ENCODE measurements at places on chromosomes 16 and 17.

- no peak for DNase-seq
Measured at GRCh38 chr16:801584-802363, 1.2 kb upstream of the GNG13 start.

GRCh38 chr16:83797013-83797412 lies 10.8 kb upstream of the HSBP1 start:
- no peak for DNase-seq

- DNase-seq = no peak
Measured at GRCh38 chr16:79839466-79840341, 239.2 kb upstream of the MAF start.

GRCh38 chr16:50323335-50324011 lies 45.3 kb downstream of the BRD7 start:
- DNase-seq = peak; percentile 62

- DNase-seq = no peak
Measured at GRCh38 chr17:65587534-65588180, 26.2 kb upstream of the AXIN2 start.

- no peak for DNase-seq
Measured at GRCh38 chr16:14308368-14308723, 237.2 kb downstream of the MRTFB start.

- DNase-seq = no peak
Measured at GRCh38 chr17:57370037-57370581, 113.8 kb downstream of the MSI2 start.

GRCh38 chr17:15281909-15282308 lies 16.8 kb upstream of the PMP22 start:
- no peak for DNase-seq

DNA sequence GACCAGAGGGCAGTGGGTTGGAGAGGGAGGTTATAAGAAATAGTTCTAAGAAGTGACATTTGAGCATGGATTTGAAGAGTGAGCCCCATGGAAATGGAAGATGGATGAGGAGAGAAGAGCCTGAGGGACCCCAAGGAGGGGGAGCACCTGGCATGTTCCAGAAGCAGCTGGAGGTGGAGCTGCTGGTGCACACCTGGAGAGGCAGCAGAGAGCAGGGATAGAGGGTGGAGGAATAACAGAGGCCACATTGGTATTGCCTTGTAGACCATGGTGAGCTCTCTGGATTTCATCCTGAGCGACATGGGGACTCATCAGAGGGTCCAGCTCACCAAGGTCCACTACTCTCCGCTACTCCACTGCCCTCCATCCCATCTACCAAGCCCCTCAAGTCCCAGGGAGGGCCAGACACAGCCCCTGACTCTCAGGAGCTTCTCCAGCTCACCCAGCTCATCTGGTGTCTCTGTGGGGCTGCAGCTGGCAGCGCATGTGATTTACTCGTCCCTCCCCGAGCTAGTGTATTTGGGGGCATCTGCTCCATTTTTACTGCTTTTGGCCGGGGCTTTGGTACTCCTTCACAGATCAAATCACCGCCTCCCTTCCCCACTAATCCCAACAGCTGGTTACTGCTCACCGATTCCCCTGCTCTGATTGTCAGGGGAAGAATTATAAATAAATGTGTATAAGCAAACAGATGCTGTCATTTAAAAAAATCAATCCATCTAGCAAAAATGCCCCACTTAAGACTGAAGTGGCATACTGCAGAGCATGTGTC lies 22.1 kb upstream of the KDM8 start:
- no peak for DNase-seq

- DNase-seq = peak; percentile 27
Measured at GRCh38 chr17:81523402-81524038, 4.7 kb upstream of the FSCN2 start.

GRCh38 chr16:10121491-10121890 lies 60.7 kb downstream of the GRIN2A start:
- no peak for DNase-seq

- peak; percentile 73 for DNase-seq
Measured at GRCh38 chr16:30183233-30184095, at the start of gene CORO1A. Gene CORO1A (plus strand): TSS chr16:30183602. CDS start chr16:30185210, 1,608 bp downstream.

- DNase-seq = no peak
Measured at GRCh38 chr17:50871898-50872297, 5.7 kb upstream of the TOB1 start.

DNA sequence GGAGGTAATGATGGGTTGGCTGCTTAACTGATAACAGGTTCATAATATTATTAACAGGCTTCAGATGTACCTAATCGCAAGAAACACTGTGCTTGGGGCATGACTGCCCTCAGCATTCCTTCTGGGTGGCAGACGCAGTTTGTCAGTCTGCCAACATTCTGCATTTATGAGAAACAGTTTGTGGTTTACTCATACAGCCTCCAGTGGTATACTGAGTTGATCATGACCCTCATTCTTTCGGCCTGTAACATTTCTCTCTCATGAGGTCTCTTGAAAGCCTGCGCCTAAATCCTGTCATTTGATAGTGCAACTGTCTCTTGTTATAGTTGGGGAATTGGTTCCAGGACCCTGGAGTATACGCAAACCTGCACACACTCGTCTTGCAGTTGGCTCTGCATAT lies 4.9 kb upstream of the RUSF1 start:
- DNase-seq = no peak

DNA sequence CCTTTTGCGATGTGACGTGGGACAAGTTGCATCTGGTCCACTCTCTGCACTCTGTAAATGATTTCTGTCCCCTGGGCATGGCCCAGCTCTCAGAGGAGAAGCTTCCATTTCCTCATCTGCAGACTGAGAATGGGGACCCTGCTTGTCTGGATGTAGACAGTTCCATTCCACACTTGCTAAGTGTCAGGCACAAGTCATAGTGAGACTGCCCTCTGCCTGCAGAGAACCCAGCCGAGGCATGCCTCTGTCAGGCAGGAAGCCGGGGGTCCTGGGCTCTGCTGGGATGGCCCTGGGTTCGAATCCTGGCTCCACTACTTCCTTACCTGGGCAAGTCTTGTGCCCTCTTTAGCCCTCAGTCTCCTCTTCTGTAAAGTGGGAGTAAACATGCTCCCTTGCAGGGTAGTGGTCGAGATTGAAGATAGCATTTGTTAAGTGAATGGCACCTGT lies 4.1 kb downstream of the MAP2K3 start:
- no peak for DNase-seq

DNA sequence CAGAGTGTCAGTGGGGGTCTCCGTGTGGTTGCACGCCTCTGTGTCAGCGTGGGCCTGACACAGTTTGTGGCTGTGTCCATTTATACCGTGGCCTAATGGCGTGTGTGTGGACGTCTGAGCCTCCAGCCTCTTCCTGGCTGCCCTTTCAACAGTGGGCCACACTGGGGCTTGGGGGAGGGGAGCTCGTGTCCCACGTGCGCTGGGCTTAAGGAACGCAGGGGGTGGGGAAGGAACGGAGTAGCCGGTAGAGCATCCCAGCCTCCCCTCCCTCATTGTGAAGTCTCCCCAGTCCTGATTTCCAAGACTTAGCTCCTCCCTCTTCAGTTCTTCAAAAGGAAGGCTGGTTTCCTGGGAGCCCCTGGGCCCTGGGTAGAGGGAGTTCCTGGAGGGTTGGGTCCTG lies 9.5 kb upstream of the HES7 start:
- no peak for DNase-seq

- no peak for DNase-seq
Measured at GRCh38 chr17:34068571-34068970, 186.5 kb upstream of the CCL2 start.

GRCh38 chr17:75390982-75391381 lies 14.5 kb downstream of the GRB2 start:
- no peak for DNase-seq

GRCh38 chr17:74595037-74595750 lies 3.1 kb upstream of the CD300LD start:
- DNase-seq = no peak

DNA sequence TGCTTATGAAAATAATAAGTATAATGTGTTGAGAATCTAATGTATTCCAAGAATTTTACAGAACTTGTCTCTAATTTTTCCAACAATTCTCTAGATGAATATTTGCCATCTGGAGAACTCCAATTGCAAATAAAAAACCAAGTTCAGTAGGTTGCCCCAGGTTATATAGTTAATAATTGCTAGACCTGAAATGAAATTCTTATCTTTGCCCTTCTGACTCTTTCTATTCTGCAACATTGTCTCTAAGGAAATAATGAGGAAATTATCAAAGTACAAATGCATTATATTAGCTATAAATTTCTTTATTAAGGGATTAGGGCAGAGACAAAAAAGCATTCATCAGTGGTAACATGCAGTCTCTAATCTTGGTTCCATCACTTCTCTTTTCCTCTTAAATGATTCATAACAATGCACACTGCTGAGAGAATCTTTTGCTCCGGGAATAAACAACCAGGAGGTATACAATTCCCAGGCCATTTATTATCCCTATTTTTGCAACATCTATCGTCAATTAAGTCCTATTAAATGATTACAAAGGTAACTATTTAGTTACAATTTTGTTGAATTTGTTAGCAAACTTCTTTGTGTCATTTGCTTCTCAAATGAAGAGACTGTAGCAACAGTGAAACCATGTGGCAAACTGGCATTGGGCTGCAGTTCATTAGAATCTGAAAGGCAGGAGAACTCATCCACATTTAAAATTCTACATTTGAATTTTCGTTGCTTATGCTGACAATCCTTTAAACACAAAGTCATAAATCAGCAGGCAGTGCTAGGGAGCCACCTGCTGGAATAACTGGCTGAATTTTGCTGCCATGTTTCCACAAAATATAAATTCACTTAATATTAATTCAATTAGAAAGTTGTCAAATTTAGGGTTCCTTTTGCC lies 349.6 kb downstream of the KIF2B start:
- DNase-seq = no peak

DNA sequence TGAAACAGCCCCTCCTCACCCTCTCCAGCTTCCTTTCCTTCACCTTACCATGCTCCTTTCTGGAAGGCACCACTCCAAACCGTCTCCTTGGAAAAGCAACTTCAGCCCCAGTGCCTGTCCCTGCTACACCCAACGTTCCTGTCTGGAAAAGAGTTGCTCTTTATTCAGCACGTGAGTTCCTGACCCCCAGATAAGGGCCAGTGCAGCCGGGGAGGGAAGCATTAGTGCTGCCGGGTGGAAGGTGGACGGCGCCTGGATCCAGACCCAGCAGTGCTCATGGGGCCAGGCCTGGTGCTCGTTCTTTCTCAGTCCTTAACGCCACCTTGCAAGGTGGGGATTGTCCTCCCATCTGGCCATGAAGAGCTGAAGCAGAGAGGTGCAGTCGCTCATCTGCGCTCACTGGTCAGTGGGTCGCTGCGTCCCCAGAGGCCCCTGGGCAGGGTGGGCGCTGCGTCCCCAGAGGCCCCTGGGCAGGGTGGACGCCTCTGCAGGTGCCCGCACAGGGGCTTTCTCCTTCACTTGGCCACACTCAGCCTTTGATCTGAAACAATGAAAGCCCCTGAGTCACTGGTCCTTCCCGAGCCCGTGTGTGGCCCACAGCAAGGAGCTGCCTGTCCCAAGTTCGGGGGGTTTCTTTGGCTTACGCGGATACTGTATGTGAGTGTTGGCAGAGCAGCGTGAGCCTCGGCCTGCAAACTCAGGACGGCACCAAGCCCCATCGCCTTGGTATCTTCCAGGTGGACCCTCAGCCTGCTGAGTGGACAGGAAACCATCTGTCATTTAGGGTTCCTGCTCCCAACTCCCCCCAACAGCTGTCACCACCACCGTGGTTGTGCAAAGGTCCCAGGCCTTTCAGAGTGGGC lies 117.1 kb downstream of the SEC14L1 start:
- no peak for DNase-seq

DNA sequence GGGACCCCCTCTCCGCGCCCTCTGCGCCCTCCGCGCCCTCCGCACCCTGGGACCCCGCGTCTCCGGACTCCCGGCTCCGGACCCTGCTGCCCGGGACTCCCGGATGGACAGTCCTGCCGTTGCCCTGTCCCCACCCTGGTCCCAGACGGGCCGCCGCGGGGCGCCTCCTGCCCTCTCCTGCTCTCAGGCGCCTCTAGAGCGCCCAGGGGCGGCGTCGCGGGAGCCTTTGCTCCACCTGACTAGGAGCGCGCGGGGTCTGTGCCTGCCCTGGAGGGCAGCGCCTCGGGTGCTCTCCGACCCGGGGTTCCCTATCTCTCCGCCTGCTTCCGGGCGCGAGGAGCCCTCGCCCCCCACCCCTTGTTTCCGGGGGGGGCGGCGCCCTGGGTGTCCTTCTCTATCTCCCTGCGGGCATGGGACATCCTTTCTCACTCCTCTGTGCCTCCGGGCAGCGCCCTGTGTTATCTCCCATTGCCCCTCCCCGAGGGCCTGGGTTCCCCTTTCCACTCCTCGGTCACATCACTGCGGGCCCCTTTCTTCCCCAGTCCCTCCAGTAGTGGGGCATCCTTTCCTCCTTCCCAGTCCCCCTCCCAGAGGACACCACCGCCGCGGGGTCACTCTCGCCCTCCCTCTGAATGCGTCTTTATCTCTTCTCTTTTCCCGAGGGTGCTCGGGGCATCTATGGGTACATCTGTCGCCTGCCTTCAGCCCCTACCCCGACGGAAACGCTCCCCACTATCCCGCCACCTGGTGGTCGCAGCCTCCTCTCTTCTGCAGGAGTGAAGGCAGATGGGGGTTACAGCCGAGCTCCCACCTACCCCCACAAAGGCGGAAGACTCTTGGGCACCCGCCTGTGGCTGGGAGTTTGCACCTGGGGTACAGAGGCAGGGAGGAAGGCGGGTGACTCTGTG lies 875 bp downstream of the PRKCB start:
- DNase-seq = no peak

DNA sequence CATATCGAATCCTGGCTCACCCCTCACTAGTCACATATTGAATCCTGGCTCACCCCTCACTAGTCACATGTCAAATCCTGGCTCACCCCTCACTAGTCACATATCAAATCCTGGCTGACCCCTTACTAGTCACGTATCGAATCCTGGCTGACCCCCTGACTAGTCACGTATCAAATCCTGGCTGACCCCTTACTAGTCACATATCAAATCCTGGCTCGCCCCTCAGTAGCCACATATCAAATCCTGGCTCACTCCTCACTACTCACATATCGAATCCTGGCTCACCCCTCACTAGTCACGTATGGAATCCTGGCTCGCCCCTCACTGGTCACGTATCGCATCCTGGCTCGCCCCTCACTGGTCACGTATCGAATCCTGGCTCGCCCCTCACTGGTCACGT lies 156.7 kb upstream of the RPH3AL start:
- no peak for DNase-seq

- DNase-seq = no peak
Measured at GRCh38 chr17:77692571-77693161, 265.8 kb upstream of the TNRC6C start.

DNA sequence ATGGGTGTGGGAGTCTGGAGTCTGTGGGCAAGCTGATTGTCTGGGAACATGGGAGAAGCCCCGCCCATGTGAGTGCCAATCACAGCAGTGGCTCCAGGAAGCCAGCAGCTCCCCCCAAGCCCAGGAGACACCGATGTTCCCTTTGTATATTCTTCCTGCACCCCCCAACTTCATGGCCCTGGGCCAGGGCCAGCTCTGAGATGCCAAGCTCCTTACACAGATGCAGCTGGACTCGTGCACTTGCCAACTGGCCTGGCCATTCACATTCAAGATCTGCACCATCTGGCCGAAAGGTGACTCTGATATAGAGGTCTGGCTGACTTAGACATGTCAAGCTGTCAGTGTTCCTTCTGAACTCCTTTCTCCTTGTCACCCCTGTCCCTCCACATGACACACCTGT lies 50.5 kb downstream of the CACNG5 start:
- DNase-seq = no peak

- no peak for DNase-seq
Measured at GRCh38 chr17:67375716-67376115, 1.4 kb upstream of the PITPNC1 start.

Data from NCI-H2227 treated with DMSO at 0.1 percent for 48 hours (cell line).